ENCODE measurements at places on chromosomes 4 and X.

DNA sequence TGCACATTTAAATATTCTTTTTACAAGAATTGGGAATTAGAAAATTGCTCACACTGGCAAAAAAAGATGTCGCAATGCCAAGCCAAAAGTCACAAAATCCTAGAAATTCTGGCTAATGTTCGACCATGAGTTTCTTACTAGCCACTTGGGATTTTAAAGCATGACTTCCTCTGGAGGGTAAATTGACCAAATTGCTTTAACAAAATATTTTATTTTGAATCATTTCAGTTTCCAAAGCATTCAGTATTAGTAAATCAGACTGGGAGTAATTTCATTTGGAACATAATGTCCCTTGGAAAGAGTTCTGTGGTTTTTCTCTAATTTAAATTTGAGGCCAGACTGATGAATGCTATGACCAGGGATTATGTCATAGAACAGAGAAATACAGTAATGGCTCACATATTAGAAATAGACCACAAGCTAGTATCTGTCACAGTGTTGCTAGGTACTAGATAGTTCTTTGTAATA lies 7.6 kb upstream of the CXCL5 start:
- no peak for DNase-seq

DNA sequence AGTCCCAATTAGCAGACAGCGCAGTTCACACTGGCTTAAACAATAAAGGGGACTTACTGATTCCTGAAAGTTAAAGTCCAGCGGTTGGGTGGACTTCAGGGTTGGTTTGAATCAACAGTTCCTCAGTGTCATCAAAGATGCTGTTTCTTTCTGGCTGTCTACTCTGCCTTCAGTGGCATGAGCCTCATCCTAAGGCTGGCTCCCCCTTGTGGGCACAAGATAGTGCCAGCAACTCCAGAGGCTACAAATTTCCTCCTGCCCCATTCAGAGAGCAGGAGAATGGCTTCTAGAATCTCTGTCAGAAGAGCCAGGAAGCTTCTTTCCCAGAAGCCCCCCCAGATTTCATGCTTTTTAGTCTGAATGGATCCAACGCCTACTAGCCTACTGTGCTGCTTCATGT lies 82.4 kb upstream of the MTM1 start:
- peak; percentile 37 for DNase-seq

GRCh38 chr4:82774711-82775171 lies 23.9 kb downstream of the SCD5 start:
- no peak for DNase-seq

- no peak for DNase-seq
Observed at GRCh38 chr4:88628746-88629145, 36.5 kb downstream of the HERC3 start.

DNA sequence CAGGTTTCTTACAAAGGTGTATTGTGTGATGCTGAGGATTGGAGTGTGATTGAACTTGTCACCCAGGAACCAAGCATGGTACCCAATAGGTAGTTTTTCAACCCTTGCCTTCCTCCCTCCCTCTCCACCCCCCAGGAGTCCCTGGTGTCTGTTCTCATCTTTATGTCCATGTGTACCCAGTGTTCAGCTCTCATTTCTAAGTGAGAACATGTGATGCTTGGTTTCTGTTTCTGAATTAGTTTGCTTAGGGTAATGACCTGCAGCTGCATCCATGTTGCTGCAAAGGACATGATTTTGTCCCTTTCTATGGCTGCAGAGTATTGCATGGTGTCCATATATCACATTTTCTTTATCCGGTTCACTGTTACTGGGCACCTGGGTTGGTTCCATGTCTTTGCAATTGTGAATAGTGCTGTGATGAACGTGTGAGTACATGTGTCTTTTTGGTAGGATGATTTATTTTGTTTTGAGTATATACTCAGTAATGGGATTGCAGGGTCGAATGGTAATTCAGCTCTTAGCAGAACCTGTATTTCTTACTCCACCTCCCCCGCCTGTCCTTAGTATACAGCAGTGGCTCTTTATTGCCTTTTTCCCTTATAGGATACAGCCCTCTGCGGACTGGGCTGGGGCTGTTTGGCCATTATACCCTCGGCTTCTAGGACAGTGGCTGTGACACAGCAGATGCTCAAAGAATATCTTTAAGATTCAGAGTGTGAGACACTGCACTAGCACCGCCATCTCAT lies 145.4 kb downstream of the PTTG2 start:
- DNase-seq = no peak

- no peak for DNase-seq
Observed at GRCh38 chr4:147456706-147457105, 24.2 kb upstream of the EDNRA start.

- no peak for DNase-seq
Observed at GRCh38 chr4:98663226-98664006, 5.0 kb upstream of the TSPAN5 start.

DNA sequence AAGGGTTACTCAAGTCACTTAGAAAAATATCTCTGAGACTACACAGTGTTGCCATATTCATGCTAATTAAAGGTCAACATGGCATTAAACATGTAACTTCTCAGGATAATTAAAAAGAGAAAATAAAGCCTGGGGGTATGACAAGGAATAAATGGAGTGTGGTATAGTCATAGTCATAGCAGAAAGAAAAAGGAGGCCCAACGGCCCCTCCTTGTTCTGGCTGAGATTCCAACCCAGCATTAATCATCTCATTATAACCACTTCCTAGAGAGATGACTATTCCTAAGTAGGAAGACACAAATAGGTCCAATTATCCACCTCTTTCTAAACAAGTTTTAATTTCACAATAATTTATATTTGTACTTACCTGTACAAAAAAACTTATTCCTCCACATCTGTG lies 778.4 kb upstream of the AADAT start:
- DNase-seq = no peak

- DNase-seq = no peak
Observed at GRCh38 chr4:11408233-11408967, 20.3 kb downstream of the HS3ST1 start.

GRCh38 chr4:79078339-79078738 lies 139.1 kb upstream of the PAQR3 start:
- peak; percentile 3 for DNase-seq

- no peak for DNase-seq
Observed at GRCh38 chr4:173511787-173512361, 18.2 kb downstream of the HAND2 start.

DNA sequence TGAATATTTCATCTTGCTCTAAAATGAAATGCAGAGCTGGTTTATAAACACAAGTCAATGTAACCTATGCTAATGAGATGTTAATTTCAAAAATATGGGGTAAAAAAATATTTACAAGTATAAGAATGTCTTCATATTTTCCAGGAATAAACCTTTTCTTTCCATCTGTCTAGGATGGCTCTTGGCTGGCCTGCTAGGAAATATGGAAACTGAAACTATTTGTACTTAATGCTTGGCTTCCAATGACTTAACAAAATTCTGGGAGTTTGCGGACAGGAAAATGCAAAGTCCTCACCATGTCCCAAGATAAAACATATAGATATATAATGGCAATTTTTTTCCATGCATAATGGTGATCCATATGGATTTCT lies 168.1 kb downstream of the SCFD2 start:
- no peak for DNase-seq

- no peak for DNase-seq
Observed at GRCh38 chrX:80576806-80577533, 156.7 kb downstream of the TENT5D start.

Data from heart right ventricle (tissue), 16 donors.